ENCODE measurements at places on chromosomes 6 and 20.

GRCh38 chr20:58231683-58232082, 3.2 kb upstream of the ANKRD60 start:
- no peak for DNase-seq

DNA sequence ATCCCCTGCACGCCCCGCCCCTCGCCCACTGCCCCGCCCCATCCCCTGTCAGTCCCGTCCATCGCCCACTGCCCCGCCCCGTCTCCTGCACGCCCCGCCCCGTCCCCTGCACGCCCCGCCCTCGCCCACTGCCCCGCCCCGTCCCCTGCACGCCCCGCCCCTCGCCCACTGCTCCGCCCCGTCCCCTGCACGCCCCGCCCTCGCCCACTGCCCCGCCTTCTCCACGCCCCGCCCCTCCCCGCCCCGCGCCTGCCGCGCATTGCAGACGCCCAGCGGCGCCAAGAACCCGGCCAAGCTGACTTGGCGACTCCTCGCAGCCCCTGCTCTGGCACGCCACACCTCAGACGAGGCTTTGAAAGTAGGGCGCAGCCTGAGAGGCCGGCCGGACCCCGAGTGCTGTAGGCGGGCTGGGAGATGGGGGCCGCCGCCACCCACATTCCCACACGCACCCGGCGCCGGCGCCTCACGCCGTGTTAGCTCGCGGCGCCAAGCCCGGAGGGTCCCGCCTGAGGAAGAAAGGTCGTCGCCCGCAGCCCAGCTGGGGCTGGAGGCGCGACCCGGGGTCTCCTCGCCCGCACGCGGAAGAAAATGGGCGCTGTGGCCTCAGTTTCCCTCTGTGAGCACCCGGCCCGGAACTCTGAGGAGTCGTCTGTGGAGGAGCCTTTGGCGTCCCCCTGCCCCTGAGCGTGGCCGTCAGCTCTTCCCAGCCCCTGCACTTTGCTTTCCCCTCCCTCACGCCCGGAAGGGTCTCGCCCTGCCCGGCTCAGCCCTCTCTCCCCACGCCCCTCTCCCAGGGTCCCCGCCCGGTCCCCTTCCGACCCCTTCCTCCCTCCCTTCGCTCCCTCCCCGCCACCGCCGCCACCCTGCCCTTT, at the start of gene RAD21L1:
TSS of gene RAD21L1 (plus strand) at position 262 of the 872 bp plus-strand sequence. CDS start 2,410 bp downstream, outside the sequence.
- DNase-seq, result peak; percentile 72

DNA sequence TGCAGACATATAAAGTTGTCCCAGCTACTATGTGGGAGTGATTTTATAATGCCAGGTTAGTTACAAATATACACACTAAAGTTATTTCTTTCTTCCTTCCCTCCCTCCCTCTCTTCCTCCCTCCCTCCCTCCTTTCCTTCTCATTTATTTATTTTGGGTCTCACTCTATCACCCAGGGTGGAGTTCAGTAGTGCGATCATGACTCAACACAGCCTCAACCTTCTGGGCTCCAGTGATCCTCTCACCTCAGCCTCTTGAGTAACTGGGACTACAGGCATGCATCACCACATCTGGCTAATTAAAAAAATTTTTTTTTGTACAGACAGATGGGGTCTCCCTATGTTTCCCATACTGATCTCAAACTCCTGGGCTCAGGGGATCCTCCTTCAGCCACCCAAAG, 59.2 kb downstream of the PHF20 start:
- no peak for DNase-seq

DNA sequence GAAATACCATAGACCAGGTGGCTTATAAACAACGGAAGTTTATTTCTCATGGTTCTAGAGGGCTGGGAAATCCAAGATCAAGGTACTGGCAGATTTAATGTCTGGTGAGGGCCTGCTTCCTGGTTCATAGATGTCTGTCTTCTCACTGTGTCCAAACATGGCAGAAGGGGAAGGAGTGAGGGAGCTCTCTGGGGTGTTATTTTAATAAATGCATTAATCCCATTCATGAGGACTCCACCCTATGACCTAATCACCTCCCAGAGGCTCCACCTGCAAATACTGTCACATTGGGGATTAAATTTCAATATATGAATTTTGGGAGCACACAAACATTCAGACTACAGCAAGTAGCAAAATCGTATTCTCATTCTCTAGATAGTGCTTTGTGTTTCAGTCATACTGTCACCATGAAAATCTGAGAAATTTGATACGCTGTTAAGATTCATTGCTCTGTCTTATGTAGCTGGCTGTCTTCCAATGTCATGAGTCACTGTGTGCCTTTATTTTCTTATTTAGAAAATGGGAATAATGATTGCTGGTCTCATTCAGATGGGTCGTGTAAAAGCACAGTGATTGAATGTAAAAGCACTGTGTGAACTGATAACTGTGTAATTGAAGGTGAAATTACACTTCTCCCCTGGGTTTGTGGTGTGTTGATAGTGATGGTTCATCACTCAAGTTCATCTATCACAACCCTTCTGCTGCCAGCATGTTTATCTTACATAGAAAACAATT, 8.9 kb upstream of the ERVFRD-1 start:
- no peak for DNase-seq

DNA sequence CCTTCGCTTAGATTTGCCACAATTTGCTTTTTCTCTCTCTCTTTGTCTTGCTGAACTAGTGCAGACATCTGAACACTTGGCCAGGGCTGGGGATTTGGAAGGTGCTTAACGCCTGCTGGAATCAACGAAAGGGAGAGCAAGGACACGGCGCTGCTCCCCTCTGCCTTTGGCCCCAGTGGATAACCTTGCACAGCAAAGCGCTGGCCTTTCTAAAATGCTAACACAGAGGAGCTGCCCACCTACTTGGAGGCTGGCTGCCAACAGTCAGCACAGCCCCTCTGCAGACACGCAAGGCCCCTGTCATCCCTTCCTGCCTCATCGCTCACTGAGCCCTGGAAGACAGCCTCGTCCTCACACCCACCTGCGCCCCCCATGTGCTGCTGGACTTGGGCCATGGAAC, 37.5 kb downstream of the C20orf203 start:
- no peak for DNase-seq

All from naive thymus-derived CD8-positive, alpha-beta T cell (primary cell).